Activated T-helper 9 cell treated with anti-CD3 and anti-CD28 coated beads, Interleukin-2, amount 50 U/mL, for 16 hours (primary cell): ENCODE measurements at places on chromosomes 1 and 21.

DNA sequence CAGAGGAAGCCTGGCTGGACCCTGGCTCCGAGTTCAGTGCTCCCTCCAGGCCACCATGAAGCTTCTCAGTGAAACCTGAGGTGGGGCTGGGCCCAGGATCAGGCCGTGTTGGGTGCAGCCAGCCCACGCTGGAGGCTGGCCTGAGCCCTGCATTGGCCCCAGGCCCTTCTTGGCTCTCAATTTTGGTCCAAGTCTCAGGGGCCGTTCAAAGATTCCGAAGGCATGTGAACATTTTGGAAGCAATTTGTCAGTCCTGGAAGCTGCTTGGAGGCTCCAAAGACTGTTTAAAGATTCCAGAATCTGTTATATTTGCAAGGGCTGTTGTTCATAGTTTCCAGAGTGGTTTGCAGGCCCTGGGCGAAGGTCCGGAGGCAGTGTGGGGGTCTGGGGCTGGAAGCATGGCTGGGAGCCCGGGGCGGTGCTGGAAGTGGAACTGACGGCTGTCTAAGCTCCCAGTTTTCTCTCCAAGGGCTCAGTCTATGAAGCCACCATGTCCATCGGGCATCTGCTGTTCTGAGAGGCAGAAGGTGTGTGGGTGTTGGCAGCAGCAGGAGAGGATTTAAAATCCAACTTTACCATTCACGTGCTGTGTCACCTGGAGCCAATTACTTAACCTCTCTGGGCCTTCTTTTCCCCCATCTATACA, 104.9 kb downstream of the EPHB2 start:
- no peak for DNase-seq

DNA sequence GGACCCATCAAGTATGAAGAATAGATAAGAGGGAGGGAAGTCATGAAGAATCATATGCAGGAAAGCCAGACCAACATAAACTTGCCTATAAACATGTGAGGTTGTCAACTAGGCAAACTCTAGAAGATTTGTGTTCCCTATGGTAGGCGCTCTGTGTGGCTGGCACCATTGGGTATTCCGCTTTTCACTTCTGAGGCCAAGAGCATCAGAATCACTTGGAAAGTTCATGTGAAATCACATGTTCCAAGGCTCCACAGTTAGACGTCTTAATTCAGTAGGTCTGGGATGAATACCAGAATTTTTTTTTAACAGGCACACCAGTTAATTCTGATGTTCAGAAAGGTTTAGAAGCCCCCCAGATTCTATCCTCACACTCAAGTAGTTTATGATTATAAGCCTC, 50.5 kb upstream of the LAX1 start:
- no peak for DNase-seq

- no peak for DNase-seq
These were observed 252.4 kb downstream of the TOMM20 start for GRCh38 chr1:234875953-234876855.

DNA sequence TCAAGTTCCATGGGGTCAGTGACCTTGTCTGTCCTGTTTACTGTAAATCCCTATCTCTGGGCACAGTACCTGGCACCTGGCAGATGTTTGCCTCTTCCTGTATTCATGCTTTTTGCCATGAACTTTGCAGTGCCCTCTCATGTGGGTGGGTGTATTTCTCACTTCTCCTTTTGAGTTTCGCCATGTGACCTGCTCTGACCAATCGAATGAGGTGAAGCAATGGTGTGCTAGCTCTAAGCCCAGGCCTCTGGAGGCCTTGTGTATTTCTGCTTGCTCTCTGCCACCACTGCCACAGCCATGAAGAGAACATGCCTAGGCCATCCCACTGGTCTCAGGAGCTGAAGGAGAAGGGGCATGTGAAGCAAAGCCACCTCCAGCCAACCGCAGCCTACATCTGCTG, 185.5 kb upstream of the ZC3H12A start:
- no peak for DNase-seq

- peak; percentile 98 for DNase-seq
These were observed at the start of gene NRDC for GRCh38 chr1:51878616-51879336. Gene NRDC (minus strand): TSS chr1:51878727. CDS start chr1:51878615, 112 bp downstream.

GRCh38 chr21:31671146-31671716, 11.7 kb downstream of the SOD1 start:
- no peak for DNase-seq

GRCh38 chr1:30550365-30551220, 172.8 kb downstream of the MATN1 start:
- no peak for DNase-seq

GRCh38 chr21:41744028-41744930, 22.6 kb downstream of the RIPK4 start:
- no peak for DNase-seq

DNA sequence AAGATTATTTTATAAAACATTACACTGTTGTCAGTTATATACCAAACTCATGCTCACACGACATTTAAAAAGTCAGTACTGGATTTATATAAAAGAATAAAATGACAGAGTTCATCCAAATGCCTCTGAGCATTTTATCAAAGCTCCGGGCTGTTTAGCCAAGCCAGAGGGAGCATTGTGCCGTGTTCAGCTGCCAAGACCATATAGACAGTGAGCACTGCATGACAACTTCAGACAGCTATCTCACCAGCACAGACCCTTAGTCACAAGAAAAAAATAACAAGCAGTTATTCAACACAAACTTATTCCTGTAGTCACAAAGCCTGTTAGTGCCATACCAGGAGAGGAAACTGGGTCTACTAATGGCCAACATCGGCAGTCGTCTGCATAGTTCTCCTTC, 88.0 kb upstream of the PBX1 start:
- DNase-seq: no peak

DNA sequence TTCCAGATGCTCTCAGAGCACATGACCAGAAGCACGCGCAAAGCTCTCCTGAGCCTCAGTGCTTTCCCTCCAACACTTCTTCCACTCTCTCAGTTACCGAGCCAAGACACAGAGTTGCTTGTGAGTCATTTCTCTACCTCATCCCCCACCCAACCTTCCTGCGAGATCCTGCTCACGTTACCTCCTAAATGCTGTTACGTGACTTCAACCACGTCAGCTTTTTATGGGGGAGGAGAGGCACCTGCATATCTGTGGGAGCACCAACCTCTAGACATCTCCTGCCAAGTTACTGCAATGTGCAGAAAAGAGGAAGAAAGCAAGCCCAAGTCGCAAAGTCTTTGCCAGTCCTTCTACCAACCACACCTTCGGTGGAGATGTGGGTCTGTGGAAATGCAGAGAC, 27.2 kb upstream of the ERG start:
- no peak for DNase-seq

DNA sequence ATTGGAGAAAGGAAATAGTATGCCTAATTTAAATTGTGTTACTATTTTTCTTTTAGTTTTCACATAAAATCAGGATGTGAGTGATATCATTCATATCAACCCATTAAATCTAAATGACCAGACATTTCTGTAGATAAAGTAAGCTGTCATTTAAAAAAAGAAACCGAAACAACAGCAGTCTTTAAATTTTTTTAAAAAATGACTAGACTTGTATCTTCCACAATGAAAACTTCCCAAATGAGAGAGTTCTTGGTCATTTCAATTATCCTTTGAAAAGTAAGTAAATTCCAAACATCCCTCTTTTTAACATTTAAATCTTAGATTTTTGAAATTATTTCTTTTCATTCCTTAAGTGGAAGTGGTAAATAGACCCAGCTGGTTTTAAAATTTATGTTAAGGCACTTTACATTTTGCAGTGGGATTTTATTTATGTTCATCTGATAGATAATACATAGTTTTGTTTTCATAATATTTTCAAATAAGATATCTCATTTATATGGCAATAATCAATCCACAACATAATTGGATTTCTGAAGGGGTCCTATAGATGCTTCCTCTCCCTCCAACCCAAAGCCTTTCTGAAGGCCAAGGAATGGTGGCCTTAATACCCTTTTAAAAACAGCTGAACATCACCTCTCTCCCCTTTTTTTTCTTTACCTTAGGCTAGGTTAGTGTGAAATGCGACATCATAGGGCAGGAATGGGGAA, 3.1 kb downstream of the FOXD3 start:
- no peak for DNase-seq

- no peak for DNase-seq
These were observed 15.0 kb upstream of the ERMAP start for GRCh38 chr1:42801832-42802473.

GRCh38 chr1:243956450-243956849, 94.6 kb upstream of the ZBTB18 start:
- no peak for DNase-seq

- DNase-seq: no peak
These were observed 22.5 kb upstream of the RHBDL2 start for GRCh38 chr1:38964140-38964548.

DNA sequence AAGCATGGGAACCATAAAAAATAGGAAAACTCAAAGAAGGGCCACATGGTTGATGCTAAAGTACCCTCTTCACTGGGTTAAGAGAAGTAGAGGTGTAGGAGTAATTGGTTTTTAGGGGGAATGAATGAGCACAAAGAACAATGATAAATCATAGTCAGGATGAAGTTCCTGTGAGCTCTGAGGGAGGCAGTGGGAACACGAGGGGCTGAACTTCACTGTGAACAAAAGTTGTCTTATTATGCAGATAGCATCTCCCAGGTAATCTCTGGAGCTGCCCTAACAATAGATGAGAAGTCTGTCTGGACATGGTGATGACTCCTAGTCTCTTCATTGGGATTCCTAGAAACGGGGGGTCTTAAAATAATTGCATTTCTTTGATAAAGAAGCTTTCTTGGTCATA, 127.9 kb downstream of the DNM3 start:
- no peak for DNase-seq

GRCh38 chr1:190170321-190170720, 307.3 kb downstream of the BRINP3 start:
- no peak for DNase-seq

- DNase-seq: no peak
These were observed 17.6 kb downstream of the HSPG2 start for GRCh38 chr1:21919520-21919919.

- DNase-seq: no peak
These were observed 514 bp downstream of the TPRG1L start for GRCh38 chr1:3625151-3625907.

DNA sequence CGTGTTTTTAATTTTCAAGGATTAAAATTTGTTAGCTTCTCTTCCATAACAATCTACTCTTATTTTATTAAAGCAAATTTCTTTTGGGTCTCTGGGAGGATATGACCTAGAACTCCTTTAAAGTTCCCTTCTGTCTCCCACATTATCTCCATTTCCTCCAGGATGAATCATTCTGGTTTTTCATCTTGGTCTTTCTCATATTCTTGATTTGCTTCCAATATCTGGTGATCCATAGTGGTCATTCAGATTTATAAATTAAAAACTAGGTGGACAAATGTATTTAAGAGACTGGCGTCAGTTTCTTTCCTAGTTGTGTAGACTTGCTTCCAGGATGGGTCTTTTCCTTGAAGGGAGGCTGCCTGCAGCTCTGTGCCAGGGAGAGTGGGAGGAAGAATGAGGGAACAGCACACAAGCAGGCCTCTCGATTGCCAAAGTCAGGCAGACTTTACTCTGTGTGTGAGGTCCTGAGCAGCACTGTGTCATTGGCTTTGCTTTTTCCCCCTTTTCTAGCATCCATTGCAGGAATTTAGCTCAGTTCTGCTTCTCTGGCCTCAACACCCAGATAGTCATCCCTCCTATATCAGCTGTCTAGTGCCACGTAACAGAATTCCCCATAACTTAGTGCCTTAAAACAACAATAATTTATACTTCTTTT, 48.1 kb upstream of the FOXO6 start:
- no peak for DNase-seq
